Naive B cell (primary cell): ENCODE measurements at places on chromosomes 6 and 20.

DNA sequence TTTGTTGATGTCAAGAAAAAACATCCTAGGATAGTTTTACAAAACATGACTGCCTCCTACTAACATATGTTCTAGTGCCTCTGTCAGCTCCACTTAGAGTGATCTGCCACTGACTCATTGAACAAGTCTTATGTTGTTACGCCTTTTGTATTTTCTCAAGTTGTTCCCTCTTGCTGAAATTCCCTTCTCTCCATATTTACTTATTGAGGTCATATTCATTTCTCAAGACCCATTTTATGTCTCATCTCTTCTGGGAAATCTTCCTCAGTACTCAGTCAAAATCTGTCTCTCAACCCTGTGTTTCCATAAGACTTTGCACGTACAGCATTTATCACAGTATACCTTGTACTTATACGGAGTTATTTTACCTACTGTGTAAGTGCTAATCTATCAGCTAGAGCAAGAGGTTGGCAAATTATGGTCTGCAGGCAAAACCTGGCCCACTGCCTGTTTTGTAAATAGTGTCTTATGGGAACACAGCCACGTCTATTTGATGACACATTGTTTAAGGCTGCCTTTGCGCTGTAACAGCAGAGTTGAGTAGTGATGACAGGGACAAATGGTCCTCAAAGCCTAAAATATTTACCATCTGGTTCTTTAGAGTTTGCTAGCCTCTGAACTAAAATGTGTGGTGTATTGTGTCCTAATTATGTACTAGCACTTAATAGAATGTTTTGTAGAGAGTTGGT is 83.4 kb downstream of the ADGRB3 start:
- no peak for DNase-seq

DNA sequence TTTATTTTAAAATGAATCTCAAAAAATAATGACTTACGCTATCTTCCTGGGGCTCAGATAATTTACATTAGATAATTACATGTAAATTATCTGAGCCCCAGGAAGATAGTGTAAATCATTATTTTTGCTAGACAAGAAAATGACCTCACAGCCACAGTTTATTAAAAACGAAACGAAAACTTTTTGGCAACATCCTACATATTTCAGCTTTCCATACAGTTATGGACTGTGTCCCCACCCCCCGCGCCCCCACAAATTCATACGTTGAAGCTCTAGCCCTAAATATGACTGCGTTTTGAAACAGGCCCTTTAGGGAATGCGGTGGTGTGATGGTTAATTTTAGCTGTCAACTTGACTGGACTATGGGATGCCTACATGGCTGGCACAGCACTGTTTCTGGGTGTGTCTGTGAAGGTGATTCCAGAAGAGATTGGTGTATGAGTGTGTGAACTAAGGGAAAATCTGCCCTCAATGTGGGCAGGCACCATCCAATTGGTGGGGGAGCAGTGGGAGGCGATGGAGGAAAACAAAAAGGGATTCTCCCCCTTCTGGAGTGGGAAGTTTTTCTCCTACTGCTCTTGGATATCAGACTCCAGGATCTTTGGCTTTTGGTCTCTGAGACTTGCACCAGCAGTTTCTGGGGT is 52.6 kb downstream of the TRPC4AP start:
- DNase-seq: no peak

GRCh38 chr6:3297909-3298308 is 39.2 kb downstream of the PSMG4 start:
- no peak for DNase-seq

DNA sequence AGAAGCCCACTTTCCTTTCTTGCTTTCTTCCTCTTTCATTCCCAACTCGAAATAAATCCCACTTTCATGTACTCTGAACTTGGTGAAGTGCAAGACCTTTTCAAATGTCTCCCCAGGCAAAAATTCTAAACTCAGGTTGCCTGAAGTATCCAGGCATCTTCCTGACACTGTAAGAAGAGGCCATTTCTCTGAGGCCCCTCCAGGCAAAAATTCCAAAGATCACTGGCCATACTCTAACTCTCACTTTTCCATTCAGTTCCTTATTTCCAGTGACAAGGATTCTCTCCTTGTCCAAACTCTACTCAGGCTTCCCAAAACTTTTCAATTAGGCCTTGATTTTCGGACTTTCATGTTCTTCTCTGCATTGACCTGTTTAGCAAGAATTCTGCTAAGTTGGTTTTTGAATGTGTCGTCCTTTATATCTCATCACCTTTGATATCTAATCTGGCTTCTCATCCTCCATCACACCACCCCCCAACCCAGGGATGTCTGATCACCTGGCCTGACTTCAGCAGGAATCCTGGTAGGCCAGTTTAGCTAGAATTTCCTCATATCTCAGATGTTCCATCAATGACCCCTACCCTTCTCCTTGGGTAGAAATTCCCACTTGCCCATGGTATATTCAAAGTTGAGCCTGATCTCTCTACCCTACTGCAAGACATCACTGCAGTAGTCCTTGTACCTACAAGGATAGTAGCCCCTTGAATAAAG is 124.9 kb downstream of the RCAN2 start:
- no peak for DNase-seq

DNA sequence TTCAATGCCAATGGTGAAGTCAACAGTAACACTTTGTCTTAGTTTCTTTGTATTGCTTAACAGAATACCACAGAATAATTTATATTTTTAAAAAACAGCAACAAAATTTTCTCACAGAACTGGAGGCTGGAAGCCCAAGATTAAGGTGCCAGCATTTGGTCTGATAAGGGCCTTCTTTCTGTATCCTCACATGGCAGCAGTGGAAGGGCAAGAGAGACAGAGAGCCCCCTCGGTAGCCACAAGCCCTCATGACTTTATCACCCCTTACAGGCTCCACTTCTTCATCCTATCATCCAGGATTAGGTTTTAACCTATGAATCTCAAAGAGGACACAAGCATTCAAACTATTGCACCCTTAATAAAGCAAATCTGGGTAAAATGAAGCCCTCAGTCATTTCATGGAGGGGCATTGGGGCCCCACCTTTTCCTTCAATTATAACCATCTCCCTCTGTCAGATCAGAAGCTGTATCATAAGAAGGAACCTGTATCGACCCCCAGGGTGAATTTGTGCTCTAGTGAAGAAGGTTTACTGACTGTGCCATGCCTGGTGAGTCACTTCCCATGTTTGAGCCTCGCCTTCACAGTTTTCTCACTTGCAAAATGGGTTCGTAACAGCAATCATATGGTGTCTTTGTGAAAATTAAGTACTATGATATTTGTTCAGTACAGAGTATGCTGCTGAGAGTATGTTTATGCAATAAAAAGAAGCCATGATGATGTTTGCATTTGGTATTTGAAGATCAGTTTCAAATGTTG is 178.2 kb downstream of the LRFN2 start:
- no peak for DNase-seq

GRCh38 chr20:59346061-59346460 is 45.6 kb downstream of the EDN3 start:
- DNase-seq: no peak

DNA sequence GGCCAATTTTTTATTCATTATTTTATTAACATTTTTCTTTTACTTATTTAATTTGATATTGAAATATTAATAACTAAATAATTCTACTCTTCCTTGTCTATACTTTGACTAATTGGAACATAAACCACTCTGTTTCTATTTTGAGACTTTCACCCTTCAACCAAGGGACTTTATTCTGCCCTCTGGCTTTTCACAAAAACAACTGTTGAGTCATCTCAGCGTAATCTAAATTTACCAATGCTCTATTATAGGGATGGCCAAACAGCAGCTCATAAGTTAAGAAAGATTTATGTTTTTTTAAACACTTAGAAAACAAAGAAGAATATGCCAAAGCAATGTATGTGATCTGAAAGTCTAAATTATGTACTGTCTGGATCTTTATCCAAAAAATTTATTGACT is 46.7 kb downstream of the DOP1A start:
- DNase-seq: no peak

- no peak for DNase-seq
Measured at GRCh38 chr6:54111341-54112045, at the start of gene MLIP. TSS of gene MLIP (plus strand) at chr6:54111443. CDS start at chr6:54111480, 37 bp downstream.

DNA sequence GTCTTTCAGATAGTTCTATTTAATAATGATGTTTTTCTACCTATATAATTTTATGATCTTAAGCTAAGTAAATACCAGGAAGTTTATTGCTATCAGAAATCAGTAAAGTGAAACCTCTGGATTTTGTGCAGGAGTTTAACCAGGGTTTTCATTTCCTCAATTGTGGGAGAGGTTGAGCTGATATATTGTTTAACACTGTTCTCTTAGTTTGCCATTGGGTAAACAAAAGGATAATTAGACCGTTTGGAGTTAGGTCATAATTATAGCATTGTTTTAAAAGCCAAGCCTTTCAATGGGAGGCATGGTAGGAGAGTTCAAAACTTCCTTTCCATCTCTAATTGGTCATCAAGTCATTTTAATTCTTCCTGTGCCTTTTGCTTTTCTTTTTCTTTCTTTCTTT is 58.7 kb downstream of the STXBP5 start:
- DNase-seq: no peak

- no peak for DNase-seq
Measured at GRCh38 chr20:37543828-37544227, 16.2 kb upstream of the BLCAP start.
